ENCODE measurements at places on chromosomes 12 and 14.
A peak's percentile ranks its signal among the peaks of the same experiment; 100 is the strongest.

DNA sequence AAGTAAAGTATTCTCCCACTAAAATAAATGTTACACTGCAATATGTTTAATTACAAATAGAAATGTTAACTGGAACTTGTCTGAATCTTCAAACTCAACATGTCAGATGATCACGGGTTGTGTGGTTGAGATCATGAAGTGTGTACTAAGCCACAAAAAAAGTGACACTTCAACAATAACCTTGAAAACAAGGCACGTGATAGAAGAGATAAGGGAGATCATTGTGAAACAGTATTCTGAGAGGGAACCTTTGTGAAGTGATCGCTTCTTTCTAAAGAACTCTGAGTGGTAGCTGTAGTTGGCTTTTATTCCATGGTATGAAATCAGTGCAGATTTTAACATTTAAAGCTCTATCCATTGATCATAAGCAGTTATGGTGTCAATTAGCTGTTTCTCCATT is 60.0 kb downstream of the LIN52 start:
- no peak for DNase-seq

DNA sequence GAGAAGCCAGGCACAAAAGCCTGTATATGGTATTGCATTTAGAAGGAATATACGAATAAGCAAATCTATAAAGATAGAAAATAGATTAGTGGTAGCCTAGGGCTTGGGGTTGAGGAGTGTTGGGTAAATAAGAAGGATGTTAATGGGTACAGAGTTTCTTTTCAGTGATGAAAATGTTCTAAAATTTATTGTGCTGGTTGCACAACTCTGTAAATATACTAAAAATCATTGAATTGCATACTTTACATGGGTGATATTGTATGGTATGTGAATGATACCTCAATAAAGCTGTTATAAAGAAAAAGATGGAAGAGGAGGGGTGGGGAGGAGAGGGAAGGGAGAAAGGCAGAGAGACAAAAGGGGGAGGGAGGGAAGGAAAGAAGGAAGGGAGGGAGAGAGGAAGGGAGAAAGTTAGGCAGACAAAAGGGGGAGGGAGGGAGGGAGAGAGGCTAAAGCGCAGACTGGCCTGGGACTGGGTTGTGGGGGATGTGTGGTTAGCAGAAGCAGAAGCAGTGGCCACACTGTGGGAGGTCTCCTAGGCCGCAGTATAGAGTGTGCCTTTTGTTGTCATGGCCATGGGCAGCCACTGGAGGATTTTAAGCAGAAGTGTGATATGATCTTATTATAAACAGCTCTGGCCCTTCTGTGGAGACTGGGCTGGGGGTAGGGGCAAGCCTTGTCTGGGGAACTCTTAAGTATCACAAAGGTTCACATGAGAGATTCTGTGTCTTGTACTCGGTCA is 73.6 kb upstream of the ELK3 start:
- DNase-seq: no peak

GRCh38 chr12:127893895-127894609 is 372.9 kb upstream of the TMEM132C start:
- peak; percentile 1 for DNase-seq

DNA sequence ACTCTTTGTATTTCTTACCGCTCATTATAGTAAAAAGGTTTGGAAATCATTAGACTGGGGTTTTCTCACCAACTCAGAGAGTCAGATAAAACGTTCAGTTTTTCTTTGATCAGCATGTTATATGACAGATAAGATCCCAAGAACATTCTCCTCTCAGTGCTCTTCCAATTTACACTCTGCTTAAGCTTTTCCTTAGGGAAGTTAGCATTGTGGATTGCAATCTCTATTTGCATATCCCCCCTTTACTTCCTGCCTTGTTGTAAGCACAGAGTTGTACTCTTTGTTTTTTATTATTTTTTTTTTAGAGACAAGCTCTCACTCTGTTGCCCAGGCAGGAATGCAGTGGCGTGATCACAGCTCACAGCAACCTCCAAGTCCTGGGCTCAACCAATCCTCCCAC is 11.4 kb upstream of the CFAP54 start:
- no peak for DNase-seq

GRCh38 chr14:83992857-83993256 is 1537.1 kb upstream of the FLRT2 start:
- DNase-seq: no peak

- no peak for DNase-seq
Measured at GRCh38 chr12:79566452-79567174, 124.2 kb downstream of the PAWR start.

DNA sequence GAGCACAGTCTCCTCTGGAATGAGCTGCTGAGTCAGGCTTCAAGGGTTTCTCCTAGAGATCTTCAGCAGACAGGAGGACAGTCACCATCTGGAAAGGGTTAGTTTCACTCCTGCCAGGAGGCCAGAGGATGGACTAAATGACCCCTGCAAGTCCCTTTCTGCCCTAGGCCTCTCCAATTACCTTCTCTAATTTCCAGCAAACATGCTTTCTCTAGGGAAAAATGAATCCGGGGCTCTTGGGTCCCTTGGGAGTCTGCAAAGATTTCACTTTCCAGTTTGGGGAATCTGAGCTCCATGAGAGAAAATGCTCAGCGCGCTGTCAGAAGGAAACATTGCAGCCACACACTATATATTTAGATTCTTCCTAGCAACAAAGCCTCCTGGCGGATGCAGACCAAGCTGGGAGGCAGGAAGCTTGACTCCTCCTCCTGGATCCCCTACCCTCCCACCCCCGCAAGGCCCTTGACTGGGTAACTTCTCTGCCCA is 184.4 kb upstream of the CCND2 start:
- DNase-seq: no peak

DNA sequence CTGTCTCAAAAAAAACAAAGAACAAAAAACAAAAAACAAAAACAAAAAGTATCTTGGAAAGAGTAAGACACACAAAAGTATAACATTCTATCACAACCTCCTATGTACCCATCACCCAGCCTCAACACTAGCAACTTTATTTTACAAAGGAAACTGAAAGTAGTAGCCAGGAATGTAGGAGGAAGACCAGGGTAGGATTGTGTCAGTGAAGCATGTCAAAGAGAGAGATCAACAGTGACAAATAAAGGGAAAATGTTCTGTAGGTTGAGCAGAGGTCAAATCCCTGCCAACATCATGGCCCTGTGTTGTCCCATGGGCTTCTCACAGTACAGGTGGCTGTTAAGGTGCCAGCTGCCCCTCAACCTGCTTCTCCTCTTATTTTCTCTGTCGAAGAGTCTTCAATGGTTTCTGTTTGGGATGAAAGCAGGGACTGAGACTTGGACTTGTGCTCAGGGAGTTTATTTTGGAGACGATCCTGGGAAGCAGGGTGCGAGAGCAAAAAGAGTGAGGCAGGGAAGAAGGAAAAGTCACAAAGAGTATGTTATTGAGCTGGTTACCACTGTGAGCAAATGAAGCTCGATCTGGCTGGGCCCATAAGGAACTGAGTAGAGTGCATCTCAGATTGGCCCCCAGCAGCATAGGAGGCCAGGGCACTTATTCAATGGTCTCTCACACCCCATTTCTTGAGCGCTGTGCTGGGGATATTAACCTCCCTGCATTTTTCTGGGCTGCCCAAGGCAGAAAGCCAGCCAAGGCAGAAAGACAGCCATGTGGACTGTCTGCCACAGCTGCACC is 29.4 kb upstream of the CTDSP2 start:
- no peak for DNase-seq

DNA sequence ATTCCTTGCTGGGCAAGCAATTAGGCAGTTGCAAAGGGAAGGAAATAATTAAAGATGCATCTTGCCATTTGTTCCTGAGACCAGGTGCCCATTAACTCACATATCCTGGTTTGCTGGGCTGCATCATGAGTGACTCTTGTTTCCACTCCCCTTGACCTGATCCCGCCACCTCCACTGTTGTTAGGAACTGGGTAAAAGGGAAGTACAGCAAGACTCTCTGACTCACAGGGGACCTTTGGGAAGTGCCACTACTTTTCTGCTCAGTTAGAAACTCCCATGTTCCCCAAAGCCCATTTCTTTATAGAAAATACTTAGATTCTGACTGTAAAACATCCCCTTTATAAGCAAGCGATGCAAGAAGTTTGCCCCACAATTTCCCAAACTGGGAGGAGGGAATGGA is 186.0 kb upstream of the BCL2L14 start:
- no peak for DNase-seq

GRCh38 chr14:55254581-55254980 is 16.6 kb upstream of the FBXO34 start:
- no peak for DNase-seq

DNA sequence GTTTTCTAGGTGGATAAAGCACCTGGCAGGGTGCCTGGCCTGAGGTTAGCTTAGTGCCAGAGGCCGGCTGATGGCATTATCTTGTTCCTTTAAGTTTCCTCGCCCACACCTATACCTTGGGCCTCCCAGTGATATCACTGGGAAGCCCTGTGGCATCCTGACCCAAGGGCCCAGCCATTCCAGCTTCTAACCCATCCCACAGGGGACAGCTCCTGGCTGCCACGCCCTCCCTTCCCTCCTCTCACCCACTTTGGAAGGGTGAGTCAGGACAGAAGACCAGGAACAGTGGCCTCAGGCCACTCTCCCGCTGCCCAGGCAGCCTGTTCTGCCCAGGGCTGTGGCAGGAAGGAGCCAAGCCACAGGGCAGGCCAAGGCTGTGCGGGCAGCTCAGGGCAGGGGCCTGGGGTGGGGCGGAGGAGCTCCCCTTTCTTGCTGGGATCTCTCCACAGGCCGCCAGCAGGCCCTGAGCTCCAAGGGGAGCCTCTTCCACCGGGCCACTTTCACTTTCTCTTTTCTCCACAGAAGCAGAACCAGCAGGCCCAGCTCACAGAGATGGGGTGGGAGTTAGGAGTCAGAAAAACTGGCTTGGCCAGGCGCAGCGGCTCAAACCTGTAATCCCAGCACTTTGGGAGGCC is 75.1 kb downstream of the IRF2BPL start:
- no peak for DNase-seq

DNA sequence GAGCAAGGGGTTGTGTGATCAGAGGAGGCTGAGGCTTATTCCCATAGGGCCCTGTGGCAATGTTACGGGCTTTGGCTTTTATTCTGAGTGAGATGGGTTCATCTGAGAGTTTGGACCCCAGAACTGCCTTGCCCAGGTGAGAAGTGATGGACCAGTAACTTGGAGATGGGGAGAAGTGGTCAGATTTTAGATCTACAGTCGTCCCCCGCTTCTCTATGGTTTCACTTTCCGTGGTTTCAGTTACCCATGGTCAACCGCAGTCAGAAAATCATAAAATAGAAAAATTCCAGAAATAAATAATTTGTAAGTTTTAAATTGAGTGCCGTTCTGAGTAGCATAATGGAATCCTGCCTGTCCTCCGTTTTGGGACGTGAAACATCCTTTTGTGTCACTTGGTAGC is 40.2 kb upstream of the PPP1CC start:
- no peak for DNase-seq

DNA sequence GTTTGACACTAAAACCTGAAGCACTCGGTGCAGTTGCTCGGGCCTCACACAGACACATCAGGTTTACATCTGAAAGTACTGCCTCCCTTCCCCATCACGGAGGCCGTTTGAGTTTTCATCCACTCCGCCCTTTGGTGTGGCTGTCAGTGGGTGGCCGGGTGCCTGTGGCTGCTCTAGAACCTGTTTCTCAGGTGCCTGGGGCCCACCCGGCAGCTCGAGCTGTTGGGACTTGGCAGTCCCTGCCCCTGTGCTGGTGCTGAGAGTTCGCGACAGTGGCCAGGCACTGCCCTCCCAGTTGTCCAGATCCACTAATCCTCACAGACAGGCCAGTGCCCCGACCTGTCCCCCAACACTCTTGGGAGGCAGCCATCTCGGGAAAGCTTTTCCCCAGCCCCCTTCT is 22.4 kb downstream of the XRCC3 start:
- no peak for DNase-seq

GRCh38 chr14:81676879-81677278 is 143.2 kb upstream of the SEL1L start:
- DNase-seq: no peak

- DNase-seq: peak; percentile 73
Measured at GRCh38 chr12:108803428-108804105, 53.8 kb downstream of the SSH1 start.

DNA sequence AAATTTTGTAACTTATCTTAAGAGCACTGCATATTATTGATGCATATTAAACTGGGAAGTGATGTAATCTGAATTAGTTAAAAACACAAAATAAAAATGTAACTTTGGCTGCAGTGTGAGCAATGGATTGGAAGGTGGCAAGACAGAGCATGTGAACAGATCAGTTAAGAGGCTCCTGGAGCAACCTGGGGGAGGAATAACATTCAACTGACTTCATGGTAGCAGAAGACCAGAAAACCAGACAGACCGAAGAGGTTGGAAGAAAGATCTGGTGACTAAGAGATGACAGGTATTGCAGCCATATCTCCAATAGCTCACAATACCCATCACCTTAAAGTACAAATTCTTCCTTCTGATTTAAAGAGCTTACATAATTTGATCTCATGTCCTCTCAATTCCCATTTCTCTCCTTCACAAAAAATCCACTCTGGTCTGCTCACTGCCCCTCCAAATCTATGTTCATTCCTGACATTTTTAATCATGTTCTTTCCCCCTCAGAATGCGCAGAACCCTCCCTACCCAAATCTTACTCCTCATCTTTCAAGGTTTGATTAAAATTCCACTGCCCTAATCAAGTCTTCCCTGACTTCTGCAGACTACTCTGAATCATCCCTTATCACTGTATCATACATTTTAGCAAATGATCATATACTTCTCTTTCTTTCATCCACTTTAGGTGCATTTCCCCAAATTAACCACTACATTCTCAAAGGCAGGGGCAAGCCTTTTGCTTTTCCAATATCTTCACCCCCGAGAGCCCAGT is 51.5 kb downstream of the DUSP16 start:
- DNase-seq: no peak

- DNase-seq: no peak
Measured at GRCh38 chr14:33039311-33039710, 100.6 kb downstream of the NPAS3 start.

GRCh38 chr12:12216349-12217017 is 50.4 kb downstream of the LRP6 start:
- no peak for DNase-seq

DNA sequence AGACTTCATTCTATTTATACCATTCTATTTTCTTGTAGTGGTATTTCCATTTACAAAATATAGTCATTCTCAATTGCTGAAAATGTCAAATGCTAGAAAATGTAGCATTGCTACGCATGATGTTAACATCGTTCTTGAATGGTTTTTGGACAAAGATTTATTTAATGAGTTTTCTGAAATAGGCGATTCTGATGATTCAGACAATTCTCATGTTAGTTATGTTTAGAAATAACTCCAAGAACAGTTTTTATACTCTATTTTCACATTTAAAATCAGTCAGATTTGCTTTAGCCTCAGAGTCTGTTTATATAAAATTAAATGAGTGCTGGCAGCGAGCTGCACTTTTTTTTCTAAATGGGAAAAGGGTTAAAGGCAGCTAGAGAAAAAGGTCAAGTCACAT is 414.8 kb upstream of the MGAT4C start:
- DNase-seq: no peak

DNA sequence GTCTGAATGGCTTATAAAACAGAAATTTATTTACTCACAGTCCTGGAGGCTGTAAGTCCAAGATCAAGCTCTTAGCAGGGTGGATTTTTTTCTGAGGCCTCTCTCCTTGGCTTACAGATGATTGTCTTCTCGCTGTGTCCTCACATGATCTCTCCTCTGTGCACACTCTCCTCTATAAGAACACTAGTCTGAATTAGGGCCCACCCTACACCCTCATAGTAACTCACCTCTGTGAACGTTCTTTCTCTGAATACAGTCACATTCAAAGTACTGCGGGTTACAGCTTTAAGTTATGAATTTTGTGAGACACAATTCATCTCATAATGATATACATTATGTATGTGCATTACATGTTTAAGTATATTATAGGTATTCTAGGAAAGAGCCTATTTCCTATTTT is 135.7 kb upstream of the ATXN7L3B start:
- DNase-seq: no peak
